ENCODE measurements at places on chromosomes 5 and 9.

DNA sequence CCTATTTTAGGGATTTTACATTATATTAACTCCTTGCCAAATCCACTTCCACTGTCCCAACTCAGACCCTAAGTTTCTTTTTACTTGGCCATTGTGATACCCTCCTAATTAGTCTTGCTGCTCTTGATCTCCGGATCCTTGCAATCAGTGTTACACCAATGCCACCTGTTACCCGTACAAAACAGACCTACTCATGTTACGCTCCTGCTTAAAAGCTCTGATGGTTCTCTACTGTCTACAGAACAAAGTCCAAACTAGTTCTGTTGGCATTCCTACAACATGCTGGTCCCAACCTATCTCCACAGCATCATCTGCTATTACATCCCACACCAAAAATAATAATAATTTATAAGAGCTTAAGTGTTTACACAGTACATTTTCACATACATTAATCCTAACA is 9.8 kb downstream of the ECPAS start:
- no peak for DNase-seq

GRCh38 chr5:112975721-112976431 is 722 bp upstream of the DCP2 start:
- no peak for DNase-seq

DNA sequence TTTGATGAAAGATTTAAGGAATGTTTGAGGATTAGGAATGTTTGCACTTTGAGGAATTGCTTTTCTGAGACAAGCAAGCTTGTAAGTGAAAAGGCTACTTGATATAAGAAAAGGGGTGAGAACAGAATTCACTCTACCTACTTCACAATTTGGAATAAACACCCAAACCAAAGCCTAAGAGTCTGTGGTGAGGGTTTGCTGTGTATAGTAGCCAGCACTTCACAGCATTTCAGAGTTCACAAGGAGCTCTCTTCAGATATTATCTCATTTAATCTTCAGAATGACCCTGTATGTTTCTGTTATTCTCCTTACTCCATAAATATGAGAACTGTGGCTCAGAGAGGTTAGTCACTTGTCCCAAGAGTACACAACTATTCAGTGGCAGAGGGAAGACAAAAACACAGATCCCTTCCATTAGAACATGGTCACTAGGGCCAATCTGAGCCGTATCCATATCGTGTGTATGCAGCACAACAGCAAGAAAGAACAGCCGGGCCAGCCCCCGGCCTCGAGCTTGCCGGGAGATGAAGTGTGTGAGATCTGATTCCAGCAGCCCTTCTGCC is 92.4 kb downstream of the FRMD3 start:
- DNase-seq = no peak

GRCh38 chr5:110105692-110106091 is 416.0 kb downstream of the MAN2A1 start:
- DNase-seq = no peak

GRCh38 chr9:29456940-29457339 is 1883.7 kb upstream of the C9orf72 start:
- no peak for DNase-seq

- DNase-seq = no peak
Observed at GRCh38 chr9:113993838-113994540, 84.1 kb downstream of the AMBP start.

DNA sequence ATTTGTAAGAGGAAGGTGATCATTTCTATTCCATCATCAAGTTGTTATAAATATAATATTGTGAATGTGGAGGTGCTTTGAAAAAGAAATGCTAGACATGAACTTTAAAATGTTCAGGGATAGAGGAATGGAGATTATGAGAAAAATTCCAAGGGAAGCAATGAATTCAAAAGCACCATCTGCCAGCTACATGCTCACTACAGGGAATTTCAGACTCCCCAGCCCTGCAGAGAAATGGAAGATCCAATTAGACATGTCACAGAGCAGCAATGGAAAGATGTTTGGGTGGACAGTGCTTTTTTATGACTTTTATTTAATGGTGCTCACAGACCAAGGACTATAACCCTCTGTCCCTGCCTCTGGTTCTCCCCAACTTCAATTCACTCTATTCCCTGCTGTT is 209.7 kb downstream of the ESM1 start:
- no peak for DNase-seq

- DNase-seq = no peak
Observed at GRCh38 chr5:3595006-3595961, at the start of gene IRX1. IRX1 (plus strand) TSS chr5:3595832; CDS start chr5:3596106, 274 bp downstream.

DNA sequence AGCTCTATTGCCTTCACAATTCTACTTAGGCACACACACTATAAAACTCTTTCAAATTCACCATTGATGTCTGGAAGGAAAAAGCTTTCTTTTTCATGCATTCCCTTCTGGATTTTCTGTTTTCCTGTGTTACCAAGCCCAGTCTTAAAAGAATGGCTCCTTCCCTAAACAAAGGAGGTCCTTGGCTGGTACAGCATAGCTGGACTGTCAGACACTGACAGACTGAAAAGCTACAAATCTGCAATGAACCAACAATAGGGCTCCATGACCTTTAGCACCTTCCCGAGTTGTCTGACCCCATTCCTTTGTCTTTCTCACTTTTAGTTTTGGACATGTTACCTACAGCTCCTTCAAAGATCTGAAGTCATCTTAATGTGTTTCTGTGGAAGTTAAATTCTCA is 382.5 kb downstream of the TMEM161B start:
- no peak for DNase-seq

DNA sequence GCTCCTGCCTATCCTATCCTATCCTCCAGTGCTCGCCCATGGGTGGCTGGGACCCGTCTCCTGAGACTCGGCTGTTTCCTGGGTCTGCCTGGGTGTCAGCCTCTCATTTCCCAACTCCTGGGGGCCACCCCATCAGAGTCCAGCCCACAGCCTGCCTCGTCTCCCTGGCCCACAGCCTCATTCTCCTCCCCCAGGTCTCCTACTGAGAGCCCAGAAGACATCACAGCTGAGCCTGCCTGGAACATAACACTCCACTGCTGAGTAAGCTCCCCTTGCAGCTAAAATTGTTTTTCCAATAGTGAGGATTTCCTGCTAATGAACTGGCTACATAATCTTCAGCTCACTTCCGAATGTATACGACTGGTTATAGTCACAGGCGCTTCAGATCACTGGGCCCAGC is 95.3 kb downstream of the TTLL11 start:
- no peak for DNase-seq

GRCh38 chr9:104795857-104796256 is 31.9 kb downstream of the NIPSNAP3B start:
- no peak for DNase-seq

- no peak for DNase-seq
Observed at GRCh38 chr9:86580688-86581087, 226.5 kb upstream of the TUT7 start.

GRCh38 chr5:124572971-124573370 is 173.5 kb downstream of the ZNF608 start:
- DNase-seq = no peak

- no peak for DNase-seq
Observed at GRCh38 chr9:3848445-3849114, 322.8 kb upstream of the RFX3 start.

DNA sequence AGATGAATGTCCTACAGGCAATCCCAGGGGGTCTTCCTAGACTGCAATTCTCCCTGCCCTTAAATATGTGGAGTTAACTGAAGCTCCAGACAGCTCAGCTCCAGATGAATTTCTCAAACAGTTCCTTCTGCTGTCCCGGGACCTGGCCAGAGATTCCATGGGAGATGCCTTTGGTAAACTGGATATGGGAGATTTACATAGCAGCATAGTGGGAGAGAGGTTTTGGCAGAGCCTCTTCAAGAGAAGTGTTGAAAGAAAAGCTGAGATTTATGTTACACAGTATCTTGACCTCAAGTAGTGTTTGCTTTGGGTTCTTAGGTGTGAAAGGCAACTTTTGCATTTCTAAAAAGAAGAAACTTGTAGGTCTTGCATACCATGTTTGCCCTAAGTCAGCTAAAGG is 364.9 kb downstream of the ARRDC3 start:
- no peak for DNase-seq

- DNase-seq = no peak
Observed at GRCh38 chr5:112061666-112062065, 304.7 kb upstream of the NREP start.

- DNase-seq = no peak
Observed at GRCh38 chr9:16869131-16869881, 1.2 kb downstream of the BNC2 start.

DNA sequence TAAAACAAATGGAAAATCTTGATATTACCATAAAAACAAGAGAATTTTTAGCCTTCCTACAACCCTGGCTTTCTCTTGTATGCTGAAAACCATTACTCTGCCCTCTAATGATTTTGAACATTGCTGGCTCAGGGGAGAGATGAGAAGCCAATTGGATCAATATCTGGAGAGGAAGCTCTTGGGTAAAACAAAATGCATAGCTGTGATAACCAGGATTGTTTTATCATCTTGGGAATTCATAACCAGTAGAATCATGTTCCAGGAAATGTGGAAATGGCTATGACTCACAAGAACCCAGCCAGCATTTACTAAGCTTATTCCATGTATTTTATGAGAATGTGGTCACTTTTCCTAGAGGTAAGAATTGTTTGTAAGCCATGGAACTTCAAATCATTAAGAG is 51.1 kb upstream of the CTNND2 start:
- no peak for DNase-seq

DNA sequence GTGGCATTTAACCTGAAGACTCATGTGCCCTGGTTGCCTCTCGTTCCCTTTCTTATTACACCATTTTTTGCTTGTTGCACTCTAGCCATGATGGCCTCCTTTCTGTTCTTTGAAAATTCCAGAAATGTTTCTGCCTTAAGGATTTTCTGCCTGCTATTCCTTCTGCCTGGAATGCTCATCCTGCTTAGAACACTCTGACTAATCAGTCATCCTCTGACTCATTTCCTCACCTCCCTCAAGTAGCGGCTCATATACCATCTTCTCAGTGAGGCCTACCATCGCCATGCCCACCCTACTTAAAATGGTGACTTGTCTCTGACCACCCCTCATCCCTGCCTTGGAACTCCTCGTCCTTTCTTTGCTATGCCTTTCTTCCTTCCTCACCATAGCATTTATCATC is 68.8 kb downstream of the KIF4B start:
- no peak for DNase-seq

DNA sequence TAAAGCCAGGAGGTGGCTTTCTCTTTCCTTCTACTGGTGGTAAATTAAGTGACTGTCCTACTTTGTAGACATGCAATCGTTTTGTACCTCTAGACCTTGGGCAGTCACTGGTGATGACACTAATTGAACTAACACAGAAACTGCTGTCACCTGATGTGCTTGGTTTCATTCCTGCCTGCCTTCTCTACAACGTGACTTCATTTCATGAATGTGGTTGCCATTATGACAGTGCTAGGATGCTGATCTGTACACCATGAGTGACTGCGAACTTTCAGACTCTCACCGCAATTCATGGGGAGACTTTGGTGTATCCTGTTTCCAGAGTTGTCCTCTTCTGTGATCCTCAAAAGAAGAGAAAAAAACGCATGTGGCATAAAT is 47.5 kb downstream of the UBE2QL1 start:
- DNase-seq = no peak

DNA sequence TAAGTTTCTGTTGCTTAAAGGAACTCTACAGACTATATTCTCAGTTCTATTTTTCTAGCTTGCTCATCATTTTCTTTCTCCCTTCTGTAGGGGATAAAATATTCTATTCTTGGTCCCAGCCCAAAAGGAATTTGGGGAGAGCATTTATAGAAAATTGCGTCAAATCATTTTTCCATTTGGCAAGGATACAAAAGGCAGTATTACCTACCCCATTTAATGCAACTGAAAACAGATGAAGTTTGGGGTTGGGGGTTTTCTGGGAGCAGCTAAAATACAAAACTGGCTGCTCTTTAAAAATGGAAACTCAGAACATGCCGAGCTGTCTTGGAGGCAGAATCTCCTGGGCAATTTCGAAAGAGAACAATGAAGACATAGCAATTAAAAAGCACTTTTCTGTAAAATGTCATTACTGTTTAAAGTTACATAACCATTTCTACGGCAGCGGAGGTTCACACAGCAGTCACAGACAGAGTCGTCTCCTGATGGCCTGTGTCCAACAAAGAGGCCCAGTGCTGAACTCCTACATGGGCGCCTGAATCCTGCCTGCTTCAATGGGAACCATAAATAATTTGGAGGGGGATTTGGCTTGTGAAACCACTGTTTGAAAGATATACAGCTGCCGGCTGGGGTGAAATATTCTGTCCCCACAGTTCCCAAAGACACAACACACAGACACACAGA is 152.4 kb downstream of the BRINP1 start:
- DNase-seq = no peak

DNA sequence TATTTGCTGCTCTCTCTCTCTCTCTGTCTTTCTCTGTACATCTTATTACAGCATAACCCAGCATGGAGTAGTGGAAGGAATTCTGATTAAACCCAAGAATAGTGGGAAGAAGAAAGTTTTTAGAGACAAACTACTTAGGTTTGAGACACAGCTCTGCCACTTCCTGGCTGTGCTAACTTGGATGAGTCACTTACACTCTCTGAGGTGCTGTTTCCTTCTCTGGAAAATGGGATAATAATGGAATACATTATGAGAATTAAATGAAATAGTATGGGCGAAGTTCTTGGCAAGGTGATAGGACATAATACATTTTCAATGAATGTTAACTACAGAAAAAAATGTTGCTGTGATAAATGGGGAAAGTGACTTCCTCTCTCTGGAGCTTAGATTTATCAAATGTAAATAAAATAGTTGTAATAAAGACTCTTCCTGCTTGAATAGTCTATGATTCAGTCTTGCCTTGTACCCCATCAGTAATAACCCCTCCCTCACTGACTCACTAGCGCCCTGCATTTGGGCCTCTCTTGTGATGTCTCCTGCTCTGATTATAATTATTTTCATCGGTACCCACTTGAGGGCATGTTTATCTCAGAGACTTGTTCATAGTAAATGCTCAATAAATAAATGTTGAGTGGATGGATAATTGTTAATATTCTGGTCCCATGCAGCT is 27.6 kb downstream of the KIF4B start:
- DNase-seq = no peak

DNA sequence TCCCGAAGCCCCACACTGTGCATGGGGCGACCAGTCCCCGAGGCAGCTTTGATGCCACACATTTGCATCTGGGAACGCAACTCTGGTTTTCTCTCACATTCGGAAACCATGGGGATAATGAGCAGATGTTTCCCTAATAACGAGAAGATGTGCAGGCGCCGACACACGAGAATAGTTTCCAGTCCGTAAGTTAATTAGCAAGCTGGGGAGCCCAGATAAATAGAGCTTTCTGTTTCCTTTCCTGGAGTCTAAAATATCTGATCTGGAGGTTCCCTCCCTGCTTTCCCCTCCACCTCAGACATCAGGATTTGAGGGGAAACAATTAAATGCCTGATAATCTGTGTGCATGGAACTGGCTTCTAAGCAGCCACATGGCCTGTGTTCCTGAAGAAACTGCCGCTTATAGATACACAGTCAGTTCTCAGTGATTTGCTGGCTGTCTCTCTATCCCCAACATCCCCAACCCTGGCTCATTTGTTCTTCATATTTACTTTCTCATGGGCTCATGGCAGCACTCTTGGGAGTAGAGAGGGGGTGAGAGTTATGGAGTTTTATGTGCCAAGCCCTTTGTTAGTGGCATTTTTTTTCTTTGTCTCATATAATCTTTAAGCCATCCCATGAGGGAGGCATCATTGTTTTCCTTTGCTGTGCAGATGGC is 62.8 kb downstream of the PDZD2 start:
- DNase-seq = no peak

All from effector memory CD4-positive, alpha-beta T cell (primary cell).